ENCODE measurements at places on chromosomes 2 and 18.

- no peak for DNase-seq
These were observed 183.8 kb upstream of the MSH6 start for GRCh38 chr2:47599171-47599570.

GRCh38 chr2:127679680-127680361, 4.5 kb upstream of the LIMS2 start:
- no peak for DNase-seq

- no peak for DNase-seq
These were observed 288.9 kb upstream of the ETAA1 start for GRCh38 chr2:67108231-67108630.

- no peak for DNase-seq
These were observed at the start of gene ARHGAP28 for GRCh38 chr18:6729247-6730091. ARHGAP28 (plus strand) TSS chr18:6729716; CDS start chr18:6729822, 106 bp downstream.

GRCh38 chr2:146912536-146912935, 932.3 kb upstream of the ACVR2A start:
- DNase-seq: no peak

DNA sequence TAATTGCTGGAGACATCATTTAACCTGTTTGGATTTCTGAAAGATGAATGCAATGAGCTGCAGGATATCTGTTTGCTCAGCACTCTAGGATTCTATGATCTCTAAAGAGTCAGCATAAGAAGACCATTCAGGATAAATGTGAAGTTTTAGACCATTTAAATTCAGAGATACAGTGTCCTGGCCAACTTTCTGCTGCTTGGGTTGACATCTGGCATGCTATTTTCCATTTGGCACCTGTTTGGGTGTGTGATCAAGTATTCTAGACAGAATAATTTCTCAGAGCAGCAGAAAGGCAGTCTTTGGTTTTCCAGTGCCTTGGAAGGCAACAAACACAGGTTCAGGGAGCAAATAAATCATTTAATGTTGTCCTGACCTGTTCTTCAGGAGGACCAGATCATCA, 144.8 kb upstream of the NDUFV2 start:
- no peak for DNase-seq

DNA sequence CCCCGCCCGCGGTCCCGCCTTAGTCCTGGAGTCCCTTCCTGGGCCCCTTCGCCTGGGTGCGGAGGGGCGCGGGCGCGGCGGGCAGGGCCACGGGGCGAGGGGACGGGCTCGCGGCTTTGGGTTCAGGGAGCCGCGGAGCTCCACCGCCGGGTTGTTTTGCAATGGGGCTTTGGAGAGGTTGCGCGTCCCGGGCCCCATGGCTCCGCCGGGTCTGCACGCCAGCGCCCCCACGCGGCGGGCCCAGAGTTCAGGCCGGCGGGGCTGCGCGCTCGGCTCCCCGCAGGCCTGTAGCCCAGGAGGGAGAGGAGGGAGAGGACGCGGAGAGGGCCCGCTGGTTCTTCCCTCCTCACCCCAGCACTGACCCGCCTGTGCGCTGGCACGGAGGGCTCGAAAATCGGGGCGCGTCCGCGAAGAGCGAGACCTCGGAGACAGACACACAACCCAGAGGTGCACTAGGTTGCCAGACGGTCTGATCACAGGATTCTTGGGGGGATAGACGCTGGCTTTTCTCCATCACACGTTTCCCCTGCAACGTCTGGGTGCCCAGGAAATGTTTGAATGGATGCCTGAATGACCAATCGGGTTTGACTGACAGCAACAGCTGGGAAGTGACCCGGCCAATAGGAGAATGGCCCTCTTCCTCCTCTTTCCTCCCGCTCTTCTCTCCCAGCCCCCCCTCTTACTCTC, 4.9 kb upstream of the SIX2 start:
- no peak for DNase-seq

GRCh38 chr2:187419808-187420207, 28.2 kb downstream of the CALCRL start:
- DNase-seq: no peak

GRCh38 chr2:168566974-168567665, 111.0 kb downstream of the CERS6 start:
- no peak for DNase-seq

GRCh38 chr2:4354678-4355077, 651.3 kb downstream of the DCDC2C start:
- no peak for DNase-seq

GRCh38 chr2:30361751-30362394, 85.2 kb upstream of the LCLAT1 start:
- peak; percentile 10 for DNase-seq

DNA sequence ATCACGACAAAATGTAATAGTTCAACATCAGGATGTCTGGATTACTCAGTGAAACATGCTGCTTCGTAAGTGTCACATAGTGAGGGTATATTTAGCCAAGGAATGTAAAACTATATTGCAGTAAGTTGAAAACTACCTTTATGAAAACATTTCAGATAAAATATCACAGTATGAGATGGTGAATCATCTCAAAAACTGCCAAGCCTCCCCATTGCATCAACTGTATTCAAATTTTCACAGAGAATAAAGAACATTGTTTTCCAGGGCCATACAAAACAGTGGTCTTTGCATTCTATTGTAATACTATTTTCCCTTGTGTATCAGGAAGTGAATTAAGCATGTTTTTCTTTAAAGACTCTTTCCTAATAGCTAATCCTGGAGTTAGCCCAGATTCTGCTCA, 47.6 kb upstream of the MSTN start:
- no peak for DNase-seq

DNA sequence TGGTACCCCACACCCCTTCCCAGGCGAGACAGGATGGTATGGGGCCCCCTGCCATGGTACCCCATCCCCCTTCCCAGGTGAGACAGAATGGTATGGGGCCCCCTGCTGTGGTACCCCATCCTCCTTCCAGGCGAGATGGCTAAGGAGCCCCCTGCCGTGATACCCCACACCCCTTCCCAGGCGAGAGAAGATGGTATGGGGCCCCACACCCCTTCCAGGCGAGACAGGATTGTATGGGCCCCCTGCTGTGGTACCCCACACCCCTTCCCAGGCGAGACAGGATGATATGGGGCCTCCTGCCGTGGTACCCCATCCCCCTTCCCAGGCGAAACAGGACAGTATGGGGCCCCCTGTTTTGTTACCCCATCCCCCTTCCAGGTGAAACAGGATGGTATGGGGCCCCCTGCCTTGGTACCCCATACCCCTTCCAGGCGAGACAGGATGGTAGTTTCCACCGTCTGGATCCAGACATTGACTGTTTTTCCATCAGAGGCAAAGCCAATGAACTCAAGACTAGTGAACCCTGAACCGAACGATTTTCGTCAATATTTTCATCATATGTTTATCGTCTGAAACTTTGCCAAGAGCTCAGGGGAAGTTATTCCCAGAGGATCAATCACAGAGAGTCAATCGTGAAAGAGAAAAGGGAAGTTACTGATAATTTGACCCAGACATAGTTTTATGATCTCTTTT, 75.0 kb downstream of the MYCN start:
- no peak for DNase-seq

DNA sequence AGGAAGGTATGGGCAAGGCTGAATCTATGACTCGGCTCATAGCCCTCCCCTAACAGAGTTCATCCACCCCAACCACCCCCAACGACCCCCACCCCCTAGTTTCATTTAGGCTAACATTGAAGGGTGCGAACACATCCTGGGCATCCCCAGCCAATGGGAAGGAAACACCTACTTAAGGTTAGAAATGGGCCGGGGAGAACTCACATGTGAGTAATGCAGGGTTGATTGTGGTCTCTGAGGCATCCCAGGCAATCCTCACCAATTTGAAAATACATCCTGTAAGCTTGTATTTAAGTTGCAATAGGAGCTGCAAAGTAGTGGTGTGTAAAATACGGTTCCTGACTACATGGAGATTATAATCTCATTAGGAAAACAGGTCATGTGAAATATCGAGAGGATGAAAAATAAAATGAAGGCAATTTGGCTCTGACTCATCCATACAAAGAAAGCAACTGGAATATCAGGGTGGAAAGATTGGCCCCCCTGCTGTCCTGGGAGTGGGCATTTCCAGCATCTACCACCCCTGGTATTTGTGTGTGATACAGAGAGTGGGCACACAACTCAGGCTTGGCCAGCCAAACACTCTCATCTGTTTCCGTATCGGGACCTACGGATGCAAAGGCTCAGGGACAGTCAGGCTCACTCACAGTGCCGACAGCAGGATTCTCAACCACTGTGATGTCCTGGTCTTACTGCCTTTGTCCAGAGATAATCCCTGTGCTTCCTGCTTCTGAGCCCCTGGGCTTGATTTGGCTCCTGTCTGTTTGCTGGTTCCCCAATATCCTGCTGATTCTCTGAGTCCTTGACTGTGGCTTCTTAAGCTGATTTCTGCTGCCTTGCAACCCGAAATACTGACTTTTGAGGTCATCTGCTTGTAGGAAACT, 90.0 kb upstream of the NCKAP5 start:
- DNase-seq: no peak

- DNase-seq: no peak
These were observed 162.4 kb downstream of the DSEL start for GRCh38 chr18:67354091-67354490.

All from CD4-positive, alpha-beta T cell treated with Interleukin-6 at 100 ng/mL for 8 hours (primary cell).